ENCODE measurements at places on chromosomes 5 and 9.

DNA sequence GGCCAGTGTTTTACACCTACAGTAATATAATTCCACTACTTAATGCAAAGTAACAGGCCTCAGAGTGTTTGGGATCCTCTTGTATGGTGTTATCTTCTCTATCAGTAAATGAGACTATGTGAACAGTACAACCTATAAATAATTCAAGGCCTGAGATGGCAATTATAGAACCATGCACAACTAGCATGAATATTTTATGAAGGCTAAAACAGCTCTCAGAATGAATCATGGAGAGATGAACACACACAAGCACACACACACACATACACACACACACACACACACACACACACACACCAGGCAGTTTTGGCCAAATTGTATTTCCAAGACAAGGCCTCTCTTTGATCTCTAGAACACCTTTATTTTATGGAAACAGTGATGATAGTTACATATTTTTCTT is 224.9 kb downstream of the EBF1 start:
- DNase-seq, result no peak

GRCh38 chr5:99543841-99544240 is 615.0 kb upstream of the CHD1 start:
- no peak for DNase-seq

- DNase-seq, result no peak
Observed at GRCh38 chr9:20200991-20201431, 412.2 kb upstream of the SLC24A2 start.

- DNase-seq, result no peak
Observed at GRCh38 chr5:128596071-128596470, 58.0 kb upstream of the FBN2 start.

DNA sequence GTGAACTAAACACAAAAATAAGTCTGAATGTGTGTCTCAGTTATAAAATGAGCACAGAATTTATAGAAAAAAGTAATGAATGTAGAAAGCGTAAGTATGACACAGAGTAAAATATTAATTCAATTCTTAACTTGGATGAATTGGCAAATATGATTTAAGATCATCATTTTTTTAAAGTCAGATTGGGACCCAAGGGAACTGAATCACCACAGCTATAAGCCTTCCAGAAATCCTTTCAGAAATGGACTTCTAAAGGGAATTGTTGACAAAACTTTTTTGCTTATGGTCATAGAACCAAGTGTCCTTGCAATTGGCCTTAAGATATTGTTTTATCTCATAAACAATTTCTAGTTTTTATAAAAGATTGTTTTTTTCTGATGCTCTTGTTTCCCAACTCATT is 495.1 kb upstream of the DAB2 start:
- no peak for DNase-seq

GRCh38 chr9:121906074-121906870 is 186.8 kb downstream of the TTLL11 start:
- DNase-seq, result no peak

DNA sequence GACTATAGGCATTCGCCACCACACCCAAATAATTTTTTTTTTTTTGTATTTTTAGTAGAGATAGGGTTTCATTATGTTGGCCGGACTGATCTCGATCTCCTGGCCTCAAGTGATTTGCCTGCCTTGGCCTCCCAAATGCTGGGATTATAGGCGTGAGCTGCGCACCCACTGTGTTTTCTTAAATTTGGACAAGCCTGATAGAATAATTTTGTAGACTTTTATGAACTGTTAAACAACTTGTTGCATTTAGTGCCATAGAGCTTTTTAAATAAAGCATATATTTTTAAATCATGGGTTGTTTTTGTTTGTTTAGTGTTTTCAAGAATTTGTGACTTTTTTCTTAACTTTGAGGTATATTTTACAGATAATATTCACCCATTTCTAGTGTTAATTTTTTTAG is 4.8 kb downstream of the PHAX start:
- DNase-seq, result no peak

DNA sequence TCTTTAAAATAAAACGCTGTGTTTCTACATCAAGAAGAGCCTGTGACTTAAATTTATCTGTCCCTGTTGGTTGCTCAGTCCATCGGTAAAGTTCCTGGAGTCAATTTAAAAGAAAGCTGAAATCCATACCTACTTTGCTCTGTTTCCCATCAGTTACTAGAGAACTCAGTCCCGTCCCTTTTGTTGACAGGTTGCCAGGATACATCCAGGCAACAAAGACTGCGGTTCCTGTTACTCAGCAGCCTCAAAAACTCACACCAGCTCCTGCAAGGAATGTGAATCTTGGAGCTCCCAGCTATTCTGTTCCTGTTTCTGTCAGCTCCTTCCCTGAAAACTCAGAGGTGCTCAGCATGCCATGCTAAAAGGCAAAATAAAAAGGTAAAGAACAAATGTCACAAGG is at the start of gene ZNF474:
ZNF474 (plus strand) TSS at position 241 of the 400 bp plus-strand sequence. CDS start 22,445 bp downstream, outside the sequence.
- DNase-seq, result no peak

GRCh38 chr5:9892696-9893095 is 262.5 kb upstream of the TAS2R1 start:
- no peak for DNase-seq

- no peak for DNase-seq
Observed at GRCh38 chr9:105835721-105836120, 141.4 kb downstream of the TMEM38B start.
